ENCODE measurements at places on chromosomes 5 and 9. TPM values are rescaled to one million over a fixed set of nuclear protein-coding genes. Genes with fewer than 3 reads are reported as not detected.

The MRPL36 gene
- 87.8 TPM for total RNA-seq

The FGF1 gene
- total RNA-seq: under 0.01 TPM

The IL4 gene
- total RNA-seq: not detected

The PRRX2 gene
- 0.14 TPM for total RNA-seq

The RNF183 gene
- not detected for total RNA-seq

The ENTREP1 gene
- total RNA-seq: 0.68 TPM

The DCP2 gene
- 37.3 TPM for total RNA-seq

The SH3RF2 gene
- 32.2 TPM for total RNA-seq

The DIPK1B gene
- total RNA-seq: under 0.01 TPM

The PALM2AKAP2 gene
- 2.7 TPM for total RNA-seq

The SHOC1 gene
- total RNA-seq: 0.07 TPM

The TRPM6 gene
- total RNA-seq: under 0.01 TPM

The ANKRD18A gene
- 1.9 TPM for total RNA-seq

The PPP3R2 gene
- total RNA-seq: not detected

The MUSK gene
- total RNA-seq: not detected

The CARTPT gene
- total RNA-seq: not detected

The EDIL3 gene
- 0.68 TPM for total RNA-seq

The PLAC8L1 gene
- total RNA-seq: not detected

The SOHLH1 gene
- not detected for total RNA-seq

The MCTP1 gene
- total RNA-seq: 12.3 TPM

The PCSK5 gene
- 3.8 TPM for total RNA-seq

The TRIM36 gene
- total RNA-seq: 0.71 TPM

The TOR1A gene
- 36.1 TPM for total RNA-seq

The CDH9 gene
- total RNA-seq: not detected

The IFNA21 gene
- not detected for total RNA-seq

The HMCN2 gene
- under 0.01 TPM for total RNA-seq

The ALDH1A1 gene
- total RNA-seq: 32.2 TPM

The PFN3 gene
- total RNA-seq: not detected

The TLE4 gene
- 8.2 TPM for total RNA-seq

The ADAMTS6 gene
- 12.2 TPM for total RNA-seq

The EIF4E1B gene
- total RNA-seq: not detected

The REEP2 gene
- total RNA-seq: 0.34 TPM

The SLC6A19 gene
- not detected for total RNA-seq

The GABRP gene
- not detected for total RNA-seq

The SNCAIP gene
- 0.07 TPM for total RNA-seq

The FGD3 gene
- total RNA-seq: 0.34 TPM

The FBP2 gene
- total RNA-seq: not detected

Measured in nasal cavity respiratory epithelium epithelial cell of viscerocranial mucosa (primary cell).